T-helper 17 cell (primary cell): ENCODE measurements at places on chromosomes 11 and 22.

DNA sequence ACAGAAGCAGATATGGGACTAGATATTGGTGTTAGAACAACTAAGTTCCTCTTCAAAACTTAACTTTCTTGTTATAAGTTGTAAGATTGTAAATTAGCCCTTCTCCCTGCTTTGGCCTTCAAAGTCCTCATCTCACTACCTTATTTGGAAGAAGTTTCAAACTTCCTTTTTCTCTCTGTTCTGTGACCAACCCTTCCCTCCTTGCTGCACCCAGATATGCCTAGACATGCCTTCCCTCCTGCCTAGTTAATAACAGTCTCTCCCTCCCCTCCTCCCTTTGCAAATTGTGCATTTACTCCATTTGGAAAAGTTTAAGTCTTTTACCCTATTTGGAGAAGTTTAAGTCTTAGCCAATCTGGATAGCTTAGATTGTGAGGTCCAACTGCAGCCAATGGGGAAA, 4.9 kb downstream of the OR52K2 start:
- DNase-seq: no peak

- no peak for DNase-seq
Measured at GRCh38 chr11:122775675-122776271, 62.5 kb upstream of the CRTAM start.

DNA sequence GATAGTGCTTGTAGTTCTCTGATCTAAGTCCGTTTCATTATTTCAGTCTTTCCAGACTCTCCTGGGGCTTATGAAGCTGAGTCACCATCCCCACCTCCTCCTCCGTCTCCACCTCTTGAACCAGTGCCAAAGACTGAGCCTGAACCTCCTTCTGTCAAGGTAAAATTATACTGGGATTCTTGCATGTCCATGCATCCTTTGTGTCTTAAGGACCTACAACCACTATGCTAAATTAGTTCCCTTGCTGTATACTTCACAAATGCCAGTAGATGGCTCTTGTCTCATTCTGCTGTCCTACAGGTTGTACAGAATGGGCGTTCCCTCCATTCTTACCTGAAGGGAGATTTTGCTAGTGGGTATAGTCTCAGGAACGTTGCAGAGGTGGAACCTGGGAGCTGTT, 42.2 kb downstream of the POLD3 start:
- DNase-seq: no peak

DNA sequence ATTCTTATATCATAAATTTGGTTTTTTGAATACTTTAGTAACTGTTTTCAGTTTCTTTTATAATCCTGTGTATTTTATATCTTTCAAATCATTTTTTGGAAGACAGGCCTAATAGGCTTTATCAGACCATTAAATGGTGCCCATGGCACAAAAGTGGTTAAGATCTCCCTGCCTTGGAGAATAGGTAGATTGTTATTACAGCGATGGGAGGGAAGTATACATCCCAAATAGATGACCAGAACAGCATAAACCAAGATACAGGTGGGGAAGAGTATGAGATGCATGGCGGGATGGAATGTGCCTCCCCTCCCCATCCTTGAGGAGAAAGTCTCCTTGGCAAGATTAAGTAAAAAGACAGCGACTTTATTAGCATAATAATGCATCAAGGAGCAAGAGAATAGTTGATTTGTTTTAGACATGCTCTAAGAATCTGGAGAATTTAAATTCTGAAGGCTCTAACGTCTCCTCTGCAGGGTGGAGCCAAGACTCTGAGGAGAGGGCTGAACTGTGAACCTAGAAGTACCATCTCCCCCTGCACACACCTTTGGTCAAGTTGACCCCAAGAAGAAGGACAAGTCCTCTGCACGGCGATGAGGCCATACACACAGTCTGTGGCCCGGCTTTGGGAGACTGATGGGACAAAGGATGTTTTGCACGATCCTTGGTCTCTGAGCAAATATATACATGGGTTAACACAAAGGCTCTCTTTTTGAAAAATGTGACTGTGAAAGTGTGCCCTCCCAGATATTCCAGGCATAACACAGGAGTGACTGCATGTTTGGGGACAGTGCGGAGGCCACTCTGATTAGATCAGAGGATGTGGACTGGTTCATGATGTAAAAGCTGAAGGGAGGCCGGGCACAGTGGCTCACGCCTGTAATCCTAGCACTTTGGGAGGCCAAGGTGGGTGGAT, 61.1 kb upstream of the SLC35C1 start:
- DNase-seq: no peak

DNA sequence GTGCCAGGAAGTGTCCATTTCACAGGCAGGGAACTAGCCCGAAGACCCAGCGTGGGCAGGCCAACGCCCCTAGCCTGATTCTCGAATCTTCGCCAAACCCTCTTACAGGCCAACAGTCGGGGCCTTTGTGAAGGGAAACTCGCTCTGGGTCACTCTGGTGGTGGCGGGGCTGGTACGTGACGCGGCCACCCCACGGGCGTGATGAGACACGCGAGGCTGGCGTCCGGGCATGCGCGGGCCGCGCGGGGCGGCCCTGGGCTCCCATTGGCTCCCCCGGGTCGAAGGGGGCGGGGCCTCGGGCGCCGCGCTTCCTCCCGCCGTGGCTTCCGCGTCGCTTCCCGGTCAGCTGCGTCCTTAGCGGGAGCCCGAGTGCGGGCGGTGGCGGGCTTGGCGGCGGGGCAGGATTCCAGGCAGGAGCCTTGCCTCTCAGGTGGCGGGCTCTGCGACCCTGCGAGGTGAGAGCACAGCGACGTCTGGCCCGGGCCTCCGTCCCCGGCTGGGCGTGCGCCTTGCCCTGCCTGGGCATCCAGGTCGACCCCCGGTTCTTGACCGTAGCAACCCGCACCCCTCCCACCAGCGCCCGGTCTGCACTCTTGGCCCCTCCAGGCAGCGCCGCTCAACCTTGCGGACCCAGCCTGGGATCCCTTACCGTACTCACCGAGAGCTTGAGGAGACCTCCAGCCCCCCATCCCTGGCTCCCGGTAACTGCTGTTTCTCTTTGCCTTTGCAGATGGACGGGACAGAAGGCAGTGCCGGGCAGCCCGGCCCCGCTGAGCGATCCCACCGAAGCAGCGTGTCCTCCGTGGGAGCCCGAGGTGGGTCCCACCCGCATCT, at the start of gene FRMD8:
FRMD8 (plus strand) TSS at position 331 of the 834 bp plus-strand sequence; CDS start at position 731, 400 bp downstream.
- peak; percentile 85 for DNase-seq

GRCh38 chr11:61480994-61481335, 27.6 kb upstream of the LRRC10B start:
- no peak for DNase-seq

DNA sequence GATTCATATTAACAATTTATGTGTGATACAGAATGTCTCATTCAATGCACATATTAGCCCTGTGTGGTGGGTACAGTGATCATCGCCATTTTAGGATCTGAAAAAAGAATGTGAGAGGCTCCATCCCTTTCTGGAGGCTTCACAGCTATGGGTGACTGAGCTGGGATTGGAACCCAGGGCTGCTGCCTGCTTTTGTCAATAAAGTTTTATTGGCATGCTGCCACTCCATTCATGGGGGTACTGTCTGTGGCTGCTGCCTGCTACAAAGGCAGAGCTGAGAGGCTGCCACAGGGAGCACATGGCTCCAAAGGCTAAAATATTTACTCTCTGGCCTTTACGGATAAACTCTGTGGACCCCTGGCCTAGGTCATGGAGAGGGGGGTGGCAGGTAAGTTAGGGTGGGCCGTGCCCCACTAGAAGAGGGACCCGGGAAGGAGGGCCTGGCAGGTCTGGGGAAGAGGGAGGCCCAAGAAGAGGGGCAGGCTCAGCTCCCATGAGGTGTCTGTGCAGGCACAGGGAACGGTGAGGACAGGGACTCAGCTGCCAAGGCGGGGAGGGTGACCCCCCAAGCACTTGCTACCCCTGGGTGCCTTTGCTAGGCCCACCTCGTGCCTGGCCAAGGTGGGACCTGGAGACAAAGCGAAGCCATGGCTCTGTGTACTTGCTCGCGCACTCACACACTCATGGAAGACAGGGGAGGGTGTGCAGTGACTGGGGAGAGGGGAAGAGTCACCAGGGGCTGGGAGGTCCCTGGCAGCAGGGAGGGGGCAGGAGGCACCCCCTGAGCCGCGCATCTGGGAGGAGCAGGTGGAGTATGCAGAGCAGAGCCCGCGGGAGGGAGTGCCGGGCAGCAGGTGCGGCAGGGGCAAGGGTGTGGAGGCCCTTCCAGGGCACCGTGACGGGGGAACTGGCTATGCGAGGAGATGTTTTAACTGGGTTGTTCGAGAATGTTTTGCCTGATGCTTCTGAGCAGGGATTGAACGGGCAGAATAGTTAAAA, 335.3 kb downstream of the CTTN start:
- no peak for DNase-seq

- no peak for DNase-seq
Measured at GRCh38 chr11:128688896-128689546, 4.9 kb upstream of the FLI1 start.

- no peak for DNase-seq
Measured at GRCh38 chr11:13637125-13638069, 31.1 kb upstream of the FAR1 start.

DNA sequence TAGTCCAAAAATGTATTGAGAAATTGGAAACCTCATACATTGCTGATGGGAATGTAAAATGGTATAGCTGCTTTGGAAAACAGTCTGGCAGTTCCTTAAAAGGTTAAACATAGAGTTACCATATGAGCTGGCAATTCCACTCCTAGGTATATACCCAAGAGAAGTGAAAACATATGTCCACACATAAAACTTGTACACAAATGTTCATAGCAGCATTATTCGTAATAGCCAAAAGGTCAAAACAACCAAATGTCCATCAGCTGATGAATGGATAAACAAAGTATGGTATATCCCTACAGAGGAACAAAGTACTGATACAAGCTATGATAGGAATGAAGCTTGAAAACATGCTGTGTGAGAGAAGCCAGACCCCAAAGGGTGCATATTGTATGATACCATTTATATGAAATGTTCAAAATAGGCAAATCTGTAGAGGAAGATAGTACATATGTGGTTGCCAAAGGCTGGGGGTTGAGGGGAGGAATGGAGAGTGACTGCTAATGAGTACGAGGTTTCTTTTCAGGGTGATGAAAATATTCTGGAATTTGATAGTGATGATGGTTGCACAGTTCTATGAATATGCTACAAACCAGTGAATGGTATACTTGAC, 85.8 kb downstream of the ZBTB16 start:
- DNase-seq: no peak

GRCh38 chr11:68142028-68142412, 20.8 kb upstream of the CHKA start:
- no peak for DNase-seq

- DNase-seq: no peak
Measured at GRCh38 chr22:38204784-38205183, 3.0 kb downstream of the MAFF start.

DNA sequence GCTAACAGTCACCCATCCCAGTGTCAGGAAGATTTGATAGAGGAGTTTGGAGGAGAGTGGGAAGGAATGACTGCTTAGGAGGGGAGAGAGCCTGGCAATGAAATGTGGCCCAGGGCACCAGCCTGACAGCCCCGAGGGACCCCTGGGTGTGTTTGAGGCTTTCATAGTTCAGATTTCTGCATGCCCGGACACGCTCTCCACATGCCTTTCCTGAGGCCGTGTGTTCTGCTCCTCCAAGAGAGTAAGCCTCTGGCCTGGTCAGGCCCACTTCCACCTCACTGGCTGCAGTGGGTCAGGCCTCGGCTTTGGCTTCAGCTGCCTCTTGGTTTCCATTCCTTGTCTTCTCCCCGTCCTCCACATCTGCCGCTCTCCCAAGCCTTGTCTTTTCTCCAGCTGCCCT, 78.4 kb downstream of the C22orf31 start:
- no peak for DNase-seq

- DNase-seq: no peak
Measured at GRCh38 chr11:132048040-132048439, 677.6 kb downstream of the NTM start.

DNA sequence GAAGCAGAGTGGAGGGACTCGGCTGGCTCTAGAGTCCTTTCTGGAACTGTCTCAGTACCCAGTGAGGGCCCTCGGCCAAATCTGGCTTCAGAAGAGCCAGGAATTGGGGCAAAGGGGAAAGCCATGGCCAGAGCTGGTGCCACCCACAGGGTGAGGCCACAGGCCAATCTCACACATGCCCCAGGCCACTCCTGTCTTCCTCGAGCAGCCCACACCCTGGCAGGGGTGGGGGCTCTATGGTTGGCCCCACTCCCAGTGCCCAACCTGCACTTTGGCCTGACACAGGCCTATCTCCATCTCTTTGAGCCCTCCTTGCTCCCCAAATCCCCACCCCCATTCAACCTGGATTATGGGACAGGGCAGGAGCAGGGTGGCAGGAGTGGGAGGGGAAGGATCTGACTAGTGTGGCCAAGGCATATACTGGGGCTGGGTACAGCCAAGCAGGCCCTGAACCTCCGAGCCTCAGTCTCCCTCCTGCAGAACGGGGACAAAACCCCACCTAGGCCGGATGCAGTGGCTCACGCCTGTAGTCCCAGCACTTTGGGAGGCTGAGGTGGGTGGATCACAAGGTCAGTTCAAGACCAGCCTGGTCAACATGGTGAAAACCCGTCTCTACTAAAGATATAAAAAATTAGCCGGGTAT, 6.9 kb downstream of the TST start:
- DNase-seq: no peak

GRCh38 chr22:39627208-39627607, 56.7 kb downstream of the CACNA1I start:
- no peak for DNase-seq

GRCh38 chr11:30488304-30488998, 97.7 kb downstream of the MPPED2 start:
- DNase-seq: no peak

GRCh38 chr11:18248561-18248960, at the start of gene SAA2:
SAA2 (minus strand) TSS chr11:18248668; CDS start chr11:18248011, 657 bp downstream.
- DNase-seq: no peak

- DNase-seq: peak; percentile 2
Measured at GRCh38 chr22:19879246-19879570, 24.5 kb upstream of the GNB1L start.

DNA sequence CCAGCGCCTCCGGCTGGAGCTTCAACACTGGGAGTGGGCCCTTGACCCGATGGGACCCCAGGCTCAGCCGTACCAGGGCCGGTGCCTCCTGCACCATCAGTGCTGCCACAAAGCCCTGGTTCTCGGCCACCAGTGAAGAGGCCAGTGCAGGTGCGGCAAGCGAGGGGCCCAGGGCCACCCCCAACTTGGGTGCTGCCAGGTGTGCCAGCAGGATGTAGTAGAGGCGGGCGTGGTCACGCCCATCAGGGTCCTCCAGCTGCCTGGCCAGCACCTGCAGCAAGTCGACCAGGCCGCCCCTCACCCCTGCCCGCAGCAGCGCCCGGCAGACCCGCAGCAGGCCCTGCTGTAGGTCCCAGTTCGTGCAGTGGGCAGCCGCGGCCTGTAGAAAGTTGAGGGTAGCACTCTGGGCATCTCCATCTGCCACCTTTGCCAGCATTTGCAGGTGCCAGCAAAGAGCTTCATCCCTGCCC, 2.3 kb downstream of the AP5B1 start:
- DNase-seq: no peak

- DNase-seq: no peak
Measured at GRCh38 chr11:134032043-134032442, 36.8 kb upstream of the JAM3 start.

DNA sequence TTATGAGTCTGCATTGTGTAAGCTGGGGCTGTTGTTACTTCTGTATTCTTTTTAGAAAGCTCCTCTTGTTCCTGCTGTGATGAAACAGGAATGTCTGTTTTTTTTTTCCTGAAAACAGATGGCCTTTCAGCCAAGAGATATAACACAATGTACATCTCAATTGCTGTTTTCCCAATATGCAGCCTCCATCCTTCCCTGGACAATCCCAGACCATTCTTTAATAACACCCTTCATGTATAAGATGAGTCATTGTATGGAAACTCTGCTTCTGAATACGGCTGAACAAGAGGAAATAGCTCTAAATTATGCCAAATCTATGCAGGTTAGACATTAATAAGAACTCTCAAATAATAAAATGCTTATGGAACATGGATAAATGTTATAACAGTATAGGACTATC, 60.2 kb upstream of the LRRC4C start:
- no peak for DNase-seq

GRCh38 chr11:69211540-69211919, 55.8 kb downstream of the SMIM38 start:
- DNase-seq: no peak
